ENCODE measurements at places on chromosomes 3 and 15.
A peak's percentile ranks its signal among the peaks of the same experiment; 100 is the strongest.

DNA sequence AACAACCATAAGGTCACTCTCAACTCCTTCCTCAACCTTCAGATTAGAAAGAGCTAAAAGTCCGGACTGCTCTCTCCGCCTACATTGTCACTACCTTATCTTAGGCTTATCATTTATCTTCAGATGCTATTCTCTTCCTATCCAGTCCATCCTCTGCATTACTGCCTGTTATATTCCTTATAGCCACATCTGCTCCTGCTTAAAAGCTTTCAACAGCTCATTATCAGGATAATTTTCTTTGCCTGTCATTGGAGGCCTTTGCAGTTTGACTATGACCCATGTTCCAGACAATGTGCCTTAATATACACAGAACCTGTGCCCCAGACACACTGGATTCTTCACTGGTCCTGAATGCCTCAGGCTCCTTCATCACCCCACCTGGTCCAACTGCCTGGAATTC, 184.1 kb upstream of the SETMAR start:
- no peak overlapping the region for H3K4me3 ChIP-seq
- no peaks in the 10 kb centered on the region for H3K27me3 ChIP-seq
- H3K27ac ChIP-seq: no peak overlapping the region
- DNase-seq: no peak
- no peaks in the 10 kb centered on the region for H3K4me1 ChIP-seq

DNA sequence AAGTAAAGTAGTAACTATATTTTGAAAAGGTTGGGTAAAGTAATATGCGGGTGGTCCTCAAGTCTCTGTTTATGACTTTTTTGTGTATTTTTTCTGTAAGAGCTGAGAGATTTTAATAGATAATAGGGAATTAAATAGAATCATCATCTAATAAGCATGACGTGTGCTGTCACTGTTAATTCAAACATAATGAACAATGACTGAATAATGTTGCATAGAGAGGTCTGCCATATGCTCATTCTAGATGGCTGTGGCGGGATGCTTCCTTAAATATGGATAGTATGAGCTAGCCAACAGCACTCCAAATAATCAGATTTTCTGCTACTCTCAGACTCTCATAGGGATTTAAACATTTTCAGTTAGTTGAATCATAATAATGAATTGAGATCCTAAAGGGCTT, 302.8 kb upstream of the RBMS3 start:
- no peak overlapping the region for H3K27ac ChIP-seq
- H3K4me1 ChIP-seq: no peaks in the 10 kb centered on the region
- no peak for DNase-seq
- no peaks in the 10 kb centered on the region for H3K27me3 ChIP-seq
- H3K36me3 ChIP-seq: no peaks in the 10 kb centered on the region

- H3K27ac ChIP-seq: no peak overlapping the region
- peaks cover 6% of the 10 kb centered on the region for H3K27me3 ChIP-seq
- no peak overlapping the region for H3K4me3 ChIP-seq
- H3K4me1 ChIP-seq: peaks cover 2% of the 10 kb centered on the region
- H3K36me3 ChIP-seq: no peaks in the 10 kb centered on the region
- peak; percentile 15 for DNase-seq
These were observed 46.4 kb upstream of the KLF13 start for GRCh38 chr15:31280046-31280830.

- no peak overlapping the region for H3K27ac ChIP-seq
- H3K36me3 ChIP-seq: no peaks in the 10 kb centered on the region
- H3K4me3 ChIP-seq: no peak overlapping the region
- peaks cover 6% of the 10 kb centered on the region for H3K4me1 ChIP-seq
These were observed 87.0 kb downstream of the FILIP1L start for GRCh38 chr3:100027321-100027720.

- H3K27ac ChIP-seq: no peak overlapping the region
- DNase-seq: no peak
- H3K4me1 ChIP-seq: no peaks in the 10 kb centered on the region
These were observed 529.2 kb downstream of the TUSC7 start for GRCh38 chr3:117238806-117239205.

- H3K27ac ChIP-seq: no peak overlapping the region
- DNase-seq: no peak
- no peaks in the 10 kb centered on the region for H3K4me1 ChIP-seq
- no peaks in the 10 kb centered on the region for H3K27me3 ChIP-seq
- no peak overlapping the region for H3K4me3 ChIP-seq
These were observed 53.9 kb upstream of the GRM7 start for GRCh38 chr3:6806991-6807390.

GRCh38 chr3:55173504-55173903, 245.6 kb upstream of the LRTM1 start:
- no peak overlapping the region for H3K4me3 ChIP-seq
- no peak for DNase-seq
- no peak overlapping the region for H3K27ac ChIP-seq
- no peaks in the 10 kb centered on the region for H3K27me3 ChIP-seq
- H3K36me3 ChIP-seq: no peaks in the 10 kb centered on the region
- no peaks in the 10 kb centered on the region for H3K4me1 ChIP-seq

DNA sequence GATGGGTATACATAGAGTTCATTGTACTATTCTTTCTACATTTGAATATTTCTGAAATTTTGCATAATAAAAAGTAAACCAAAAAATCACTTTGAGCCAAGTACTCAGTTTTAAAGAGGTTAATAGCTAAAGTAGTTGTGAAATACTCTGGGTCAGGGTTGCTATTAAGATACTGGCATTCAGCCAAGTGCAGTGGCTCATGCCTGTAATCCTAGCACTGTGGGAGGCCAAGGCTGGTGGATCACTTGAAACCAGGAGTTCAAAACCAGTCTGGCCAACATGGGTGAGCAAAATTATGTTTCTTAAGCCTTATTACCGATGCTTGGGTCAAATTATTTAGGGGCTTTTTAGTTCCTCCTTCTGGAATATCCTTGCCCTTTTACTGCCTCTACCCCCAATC, 122.0 kb upstream of the MELTF start:
- no peaks in the 10 kb centered on the region for H3K4me1 ChIP-seq
- no peak overlapping the region for H3K4me3 ChIP-seq
- H3K36me3 ChIP-seq: peaks cover 39% of the 10 kb centered on the region
- no peak overlapping the region for H3K27ac ChIP-seq

- no peaks in the 10 kb centered on the region for H3K36me3 ChIP-seq
- no peak overlapping the region for H3K4me3 ChIP-seq
- H3K4me1 ChIP-seq: no peaks in the 10 kb centered on the region
- peaks cover 15% of the 10 kb centered on the region for H3K27me3 ChIP-seq
- DNase-seq: no peak
These were observed 34.1 kb upstream of the SPESP1 start for GRCh38 chr15:68896178-68896577.

- no peak overlapping the region for H3K4me3 ChIP-seq
- no peaks in the 10 kb centered on the region for H3K36me3 ChIP-seq
- DNase-seq: no peak
- no peak overlapping the region for H3K27ac ChIP-seq
- no peaks in the 10 kb centered on the region for H3K4me1 ChIP-seq
- no peaks in the 10 kb centered on the region for H3K27me3 ChIP-seq
These were observed 545.4 kb upstream of the IL12A start for GRCh38 chr3:159443266-159443665.

DNA sequence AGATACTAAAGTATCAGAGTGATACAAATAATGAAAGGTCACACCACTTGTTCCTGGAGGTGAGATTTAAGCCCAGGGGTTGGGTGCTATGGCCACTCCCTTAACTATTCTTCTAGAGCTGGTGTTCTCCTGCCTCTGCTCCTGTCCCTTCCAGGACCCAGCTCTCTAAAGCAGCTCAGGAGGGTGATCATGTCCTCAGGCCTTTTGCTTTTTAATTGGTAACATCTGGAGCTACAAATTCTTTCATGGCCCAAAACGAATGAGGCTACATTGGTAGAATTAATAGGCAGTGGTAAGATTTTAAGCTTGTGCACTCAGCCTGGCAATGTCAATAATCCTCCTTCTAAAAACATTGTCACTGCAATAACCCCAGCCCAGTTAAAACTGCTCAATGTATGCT, 38.2 kb upstream of the CNOT10 start:
- H3K36me3 ChIP-seq: no peaks in the 10 kb centered on the region
- H3K4me1 ChIP-seq: no peaks in the 10 kb centered on the region
- H3K4me3 ChIP-seq: no peak overlapping the region
- no peak overlapping the region for H3K27ac ChIP-seq

DNA sequence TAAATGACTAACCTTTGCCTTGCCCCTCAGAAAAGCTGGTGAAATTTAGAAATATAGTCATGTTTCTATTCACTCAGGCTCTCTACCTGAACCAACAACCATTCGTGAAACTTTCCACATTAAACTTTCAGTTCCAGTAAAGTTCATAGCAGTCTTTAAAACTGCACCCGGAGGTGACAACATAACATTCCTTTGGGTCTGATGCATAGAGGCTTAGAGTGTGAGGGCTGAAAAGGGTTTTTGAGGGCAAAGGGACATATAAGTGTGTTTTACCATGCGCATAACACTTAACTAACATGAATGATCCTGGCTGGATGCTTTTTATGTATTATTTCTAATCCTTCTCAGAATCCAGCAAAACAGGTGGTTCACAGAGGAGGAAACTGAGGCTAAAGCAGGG, 471.7 kb upstream of the MCTP2 start:
- no peaks in the 10 kb centered on the region for H3K36me3 ChIP-seq
- no peak overlapping the region for H3K27ac ChIP-seq
- H3K4me1 ChIP-seq: no peaks in the 10 kb centered on the region
- no peak overlapping the region for H3K4me3 ChIP-seq

- peaks cover 96% of the 10 kb centered on the region for H3K4me1 ChIP-seq
- peak overlapping the region; percentile 47 for H3K4me3 ChIP-seq
- H3K27ac ChIP-seq: peak overlapping the region; percentile 75
- DNase-seq: no peak
- H3K36me3 ChIP-seq: peaks cover 46% of the 10 kb centered on the region
- H3K27me3 ChIP-seq: no peaks in the 10 kb centered on the region
These were observed 526.0 kb downstream of the FOXP1 start for GRCh38 chr3:71057526-71057894.

DNA sequence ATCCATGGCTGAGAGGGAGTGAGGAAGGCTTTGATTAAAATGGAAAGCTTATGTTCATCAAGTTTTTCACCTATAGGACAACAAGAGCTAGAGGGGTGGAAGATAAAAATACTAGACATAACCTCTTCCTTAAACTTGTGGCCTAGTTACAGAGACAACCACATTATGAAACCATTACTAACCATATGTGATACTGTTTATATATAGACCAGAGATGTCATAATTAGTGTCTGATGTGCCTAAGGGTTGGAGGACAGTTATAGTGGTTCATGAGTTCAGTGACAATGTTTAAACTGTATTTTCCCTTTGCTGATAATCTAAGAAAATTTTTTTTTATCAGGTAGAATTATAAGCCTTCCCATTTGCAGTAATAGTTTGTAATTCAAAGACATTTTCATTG, 23.7 kb downstream of the PHLDB2 start:
- peaks cover 3% of the 10 kb centered on the region for H3K36me3 ChIP-seq
- no peak overlapping the region for H3K4me3 ChIP-seq
- H3K4me1 ChIP-seq: peaks cover 6% of the 10 kb centered on the region
- no peak overlapping the region for H3K27ac ChIP-seq
- peaks cover 3% of the 10 kb centered on the region for H3K27me3 ChIP-seq

DNA sequence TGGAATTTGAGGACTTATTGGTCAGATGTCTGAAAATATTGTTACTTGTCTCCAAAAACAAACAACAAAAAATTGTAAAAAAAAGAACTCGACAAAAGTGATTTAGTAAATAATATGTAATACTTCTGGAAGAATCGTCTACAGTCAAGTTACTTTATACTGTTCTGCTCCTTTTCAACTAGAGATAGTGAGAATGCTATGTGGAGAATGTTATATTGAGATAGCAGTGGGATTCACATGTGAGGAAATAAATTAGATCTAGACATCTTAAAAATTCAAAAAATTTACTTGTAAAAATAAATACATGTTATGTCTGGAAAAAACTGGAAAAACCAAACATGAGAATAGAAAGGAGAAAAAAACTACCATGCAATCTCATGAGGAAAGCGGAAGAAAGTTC, 64.9 kb downstream of the SGO1 start:
- H3K36me3 ChIP-seq: peaks cover 81% of the 10 kb centered on the region
- H3K4me3 ChIP-seq: no peak overlapping the region
- no peaks in the 10 kb centered on the region for H3K27me3 ChIP-seq
- peaks cover 6% of the 10 kb centered on the region for H3K4me1 ChIP-seq
- no peak for DNase-seq

- no peak for DNase-seq
- H3K4me3 ChIP-seq: no peak overlapping the region
- H3K27me3 ChIP-seq: no peaks in the 10 kb centered on the region
- H3K27ac ChIP-seq: no peak overlapping the region
These were observed 15.6 kb downstream of the INSYN1 start for GRCh38 chr15:73737535-73737934.

DNA sequence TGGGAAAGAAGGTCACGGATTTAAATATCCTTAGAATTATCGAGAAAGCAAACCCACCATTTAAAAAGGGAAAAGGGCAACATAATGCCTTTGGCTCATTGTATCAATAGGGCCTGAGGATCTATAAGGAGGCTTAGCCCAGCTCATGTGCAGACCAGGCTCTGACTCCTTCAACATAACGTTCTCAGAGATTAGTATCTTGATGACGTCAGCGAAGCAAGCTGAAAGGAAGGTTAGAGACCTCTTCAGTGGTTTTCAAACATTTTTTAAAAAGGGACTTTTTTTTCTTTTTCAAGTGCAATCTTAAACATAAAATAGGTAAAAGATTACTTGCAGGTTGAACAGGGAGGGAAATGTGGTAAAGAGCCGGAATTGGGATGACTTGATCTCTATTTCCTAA, 463.9 kb upstream of the ADAMTS9 start:
- no peak overlapping the region for H3K27ac ChIP-seq
- no peaks in the 10 kb centered on the region for H3K27me3 ChIP-seq
- no peak for DNase-seq
- no peaks in the 10 kb centered on the region for H3K36me3 ChIP-seq

GRCh38 chr3:113286524-113286923, 75.2 kb downstream of the BOC start:
- H3K4me3 ChIP-seq: no peak overlapping the region
- no peaks in the 10 kb centered on the region for H3K36me3 ChIP-seq
- no peak overlapping the region for H3K27ac ChIP-seq
- no peak for DNase-seq
- H3K4me1 ChIP-seq: no peaks in the 10 kb centered on the region

DNA sequence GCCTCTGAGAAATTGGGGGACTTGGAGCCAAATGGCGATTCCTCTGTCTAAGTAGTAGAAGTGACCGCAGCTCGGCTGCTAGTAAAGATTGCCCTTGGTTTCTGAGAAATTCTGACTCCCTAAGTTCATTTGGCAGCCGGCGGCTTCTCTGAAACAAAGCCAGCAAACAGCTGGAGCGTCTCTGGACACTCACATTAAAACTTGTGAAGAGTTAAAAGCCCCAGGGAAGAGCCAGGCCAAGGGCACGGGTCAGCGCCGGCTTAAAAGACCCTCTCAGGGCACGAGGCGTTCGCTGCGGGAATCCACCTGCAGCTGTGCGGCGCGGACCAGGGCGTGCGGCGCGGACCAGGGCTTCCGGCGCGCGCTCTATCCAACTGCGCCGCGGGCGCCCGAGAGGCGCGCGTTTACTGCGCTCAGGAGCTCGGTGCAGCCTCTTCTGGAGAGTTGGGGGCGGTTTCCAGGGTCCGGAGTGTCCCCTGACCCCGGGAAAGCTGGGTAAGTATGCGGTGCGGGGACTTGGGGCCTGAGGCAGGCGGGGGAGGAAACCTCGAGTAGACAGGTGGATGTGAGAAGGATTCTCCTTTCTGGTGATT, at the start of gene COL6A5:
COL6A5 (plus strand) TSS at position 186 of the 593 bp plus-strand sequence. CDS start 27,967 bp downstream, outside the sequence.
- H3K36me3 ChIP-seq: no peaks in the 10 kb centered on the region
- no peak within 1 kb of the TSS for H3K27ac ChIP-seq
- peaks cover 28% of the 10 kb centered on the region for H3K27me3 ChIP-seq
- H3K4me3 ChIP-seq: no peak within 1 kb of the TSS
- no peaks in the 10 kb centered on the region for H3K4me1 ChIP-seq
- no peak for DNase-seq

GRCh38 chr3:168512802-168513201, 417.1 kb upstream of the GOLIM4 start:
- H3K27me3 ChIP-seq: no peaks in the 10 kb centered on the region
- DNase-seq: no peak
- no peaks in the 10 kb centered on the region for H3K36me3 ChIP-seq
- H3K27ac ChIP-seq: no peak overlapping the region

All from activated CD8-positive, alpha-beta T cell treated with anti-CD3 and anti-CD28 coated beads, Interleukin-2, amount 10 ng/mL, durations not matched to agents 7 days and 5 days (primary cell).